ENCODE measurements at places on chromosomes 13 and 19.

GRCh38 chr19:45079063-45079910 lies at the start of gene GEMIN7:
Gene GEMIN7 (plus strand): TSS chr19:45079260. CDS start chr19:45090115, 10,855 bp downstream.
- DNase-seq, result no peak

GRCh38 chr19:10736189-10736588 lies 18.3 kb downstream of the DNM2 start:
- no peak for DNase-seq

- no peak for DNase-seq
Observed at GRCh38 chr13:109810761-109811510, 24.6 kb upstream of the IRS2 start.

DNA sequence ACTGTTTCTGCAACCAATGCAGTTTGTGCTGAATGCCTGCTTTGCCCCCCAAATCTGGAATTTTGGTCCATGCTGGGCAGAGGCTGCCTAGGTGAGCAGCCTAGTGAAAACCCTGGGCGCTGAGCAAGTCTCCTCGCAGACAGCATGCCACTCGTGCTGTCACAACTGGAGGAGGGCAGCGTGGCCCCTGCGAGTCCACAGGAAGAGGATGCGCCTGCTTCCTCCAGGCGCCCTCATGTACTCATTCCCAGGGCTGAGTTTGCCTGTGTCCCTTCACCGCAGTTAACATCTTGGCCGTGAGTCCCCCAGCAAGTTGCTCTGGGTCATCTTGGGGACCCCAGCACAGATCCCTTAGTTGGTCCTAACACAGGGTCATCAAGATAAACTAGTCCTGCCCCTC lies 26.2 kb upstream of the TMEM160 start:
- DNase-seq, result no peak

GRCh38 chr19:31254180-31254551 lies 95.1 kb downstream of the TSHZ3 start:
- no peak for DNase-seq

DNA sequence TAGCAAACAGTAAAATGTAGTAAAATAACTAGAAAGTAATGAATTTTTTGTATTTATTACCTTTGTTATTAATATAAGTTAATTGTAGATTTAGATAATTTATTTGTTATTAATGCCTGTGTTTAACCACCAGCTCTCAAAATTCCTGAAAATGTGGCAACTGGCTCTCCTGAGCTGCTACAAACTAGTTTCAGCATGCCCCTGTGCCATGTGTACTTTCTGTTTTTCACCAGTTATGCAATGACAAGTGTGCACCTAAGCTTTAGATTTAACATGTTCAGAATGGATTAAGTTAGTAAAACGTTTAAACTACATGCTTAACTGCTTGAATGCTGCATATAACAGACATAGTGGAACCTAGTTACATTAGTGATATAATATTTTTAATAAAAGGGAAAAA lies 88.1 kb downstream of the POSTN start:
- DNase-seq, result no peak

DNA sequence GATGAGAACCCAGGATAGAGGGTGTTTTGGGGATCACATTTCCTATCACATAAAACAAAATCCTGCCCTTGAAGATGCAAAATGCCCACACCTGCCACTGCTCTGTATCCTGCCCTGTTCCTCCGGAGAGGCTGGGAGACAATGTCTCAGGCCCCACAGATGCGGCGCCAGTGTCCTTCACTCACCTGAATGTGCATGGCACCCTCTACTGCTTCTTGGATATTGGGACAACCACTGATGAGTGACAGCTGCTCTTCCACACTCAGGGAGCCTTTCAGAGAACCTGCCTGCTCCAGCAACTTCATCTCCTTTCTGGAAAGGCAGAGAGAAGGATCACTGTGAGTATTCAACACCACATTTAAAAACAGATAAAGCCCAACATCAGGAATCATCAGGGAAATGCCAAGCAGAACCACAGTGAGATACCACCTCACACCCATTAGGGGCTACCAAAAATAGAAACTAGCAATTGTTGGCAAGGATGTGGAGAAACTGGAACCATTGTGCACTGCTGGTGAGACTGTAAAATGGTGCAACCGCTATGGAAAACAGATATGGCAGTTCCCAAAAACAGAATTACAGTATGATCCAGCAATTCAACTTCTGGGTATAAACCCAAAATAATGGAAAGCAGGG lies 36.4 kb downstream of the CRYL1 start:
- peak; percentile 45 for DNase-seq

GRCh38 chr13:45434556-45435371 lies 16.6 kb upstream of the SLC25A30 start:
- no peak for DNase-seq

- DNase-seq, result no peak
Observed at GRCh38 chr13:22461854-22462490, 718.8 kb upstream of the SGCG start.

DNA sequence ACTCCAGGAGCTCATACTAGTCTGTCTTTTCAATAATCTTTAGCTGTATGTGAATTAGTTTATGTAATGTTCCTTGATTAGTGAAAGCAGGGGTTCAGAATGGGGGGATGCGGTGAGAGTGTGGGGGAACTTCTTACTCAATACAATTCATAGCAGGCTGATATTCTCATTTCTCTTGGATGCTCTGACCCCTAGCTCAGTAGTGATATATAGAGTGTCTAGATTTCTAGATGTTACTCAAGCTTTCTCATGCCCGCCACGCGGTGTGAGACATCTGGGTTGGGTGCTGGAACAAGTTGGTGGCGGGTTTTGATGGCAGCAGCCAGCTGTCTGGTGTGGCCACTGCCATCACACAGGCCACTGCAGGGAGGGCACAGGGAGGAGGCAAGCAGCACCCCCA lies 39.3 kb upstream of the FLT1 start:
- no peak for DNase-seq

DNA sequence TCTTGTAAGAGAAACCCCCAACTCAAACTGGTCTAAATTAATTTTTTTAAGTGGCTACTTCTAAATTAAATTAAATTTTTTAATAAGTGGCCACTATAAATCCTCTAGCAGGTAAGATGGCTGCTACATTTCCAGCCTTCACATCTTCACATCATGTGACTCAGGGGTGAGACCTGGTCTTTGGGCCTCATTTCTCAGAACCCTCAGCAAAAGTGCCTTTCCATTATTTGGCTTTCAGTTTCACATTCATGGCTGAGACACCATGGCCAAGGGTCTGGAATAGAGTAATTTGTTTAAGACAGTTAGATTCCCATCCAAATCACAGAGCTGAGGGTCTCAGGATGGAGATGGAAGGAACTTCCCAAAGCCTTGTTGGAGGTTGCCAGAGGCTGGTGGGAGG lies 47.5 kb downstream of the DCT start:
- DNase-seq, result no peak

- no peak for DNase-seq
Observed at GRCh38 chr13:40146611-40147117, 491.2 kb downstream of the COG6 start.

DNA sequence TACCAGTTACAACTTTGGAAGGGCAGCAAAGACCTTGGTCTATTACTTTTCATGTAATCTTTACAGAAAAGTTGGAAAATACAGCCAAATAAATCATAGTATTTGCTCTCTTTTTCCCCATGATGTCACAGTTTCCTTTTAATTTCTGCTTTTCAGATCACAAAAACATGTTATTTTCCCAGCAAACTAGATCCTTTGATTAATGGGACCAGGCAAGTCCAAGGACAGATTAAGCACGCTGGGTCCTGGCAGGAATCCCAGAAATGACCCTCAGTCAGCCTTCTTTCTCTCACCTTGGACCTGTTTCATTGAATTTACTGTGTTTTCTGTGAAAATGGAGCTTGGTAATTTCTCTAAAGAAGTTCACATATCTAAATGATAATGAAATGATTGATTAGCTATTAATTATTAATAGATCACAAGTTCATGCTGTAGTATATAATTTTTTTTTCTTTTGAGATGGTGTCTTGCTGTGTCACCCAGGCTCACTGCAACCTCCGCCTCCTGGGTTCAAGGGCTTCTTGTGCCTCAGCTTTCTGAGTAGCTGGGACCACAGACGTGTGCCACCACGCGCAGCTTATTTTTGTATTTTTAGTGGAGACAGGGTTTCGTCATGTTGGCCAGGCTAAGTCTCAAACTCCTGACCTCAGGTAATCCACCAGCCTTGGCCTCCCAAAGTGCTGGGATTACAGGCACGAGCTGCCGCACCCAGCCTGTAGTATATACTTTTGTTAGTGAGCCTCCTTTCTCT lies 16.0 kb downstream of the SPATA13 start:
- DNase-seq, result no peak

DNA sequence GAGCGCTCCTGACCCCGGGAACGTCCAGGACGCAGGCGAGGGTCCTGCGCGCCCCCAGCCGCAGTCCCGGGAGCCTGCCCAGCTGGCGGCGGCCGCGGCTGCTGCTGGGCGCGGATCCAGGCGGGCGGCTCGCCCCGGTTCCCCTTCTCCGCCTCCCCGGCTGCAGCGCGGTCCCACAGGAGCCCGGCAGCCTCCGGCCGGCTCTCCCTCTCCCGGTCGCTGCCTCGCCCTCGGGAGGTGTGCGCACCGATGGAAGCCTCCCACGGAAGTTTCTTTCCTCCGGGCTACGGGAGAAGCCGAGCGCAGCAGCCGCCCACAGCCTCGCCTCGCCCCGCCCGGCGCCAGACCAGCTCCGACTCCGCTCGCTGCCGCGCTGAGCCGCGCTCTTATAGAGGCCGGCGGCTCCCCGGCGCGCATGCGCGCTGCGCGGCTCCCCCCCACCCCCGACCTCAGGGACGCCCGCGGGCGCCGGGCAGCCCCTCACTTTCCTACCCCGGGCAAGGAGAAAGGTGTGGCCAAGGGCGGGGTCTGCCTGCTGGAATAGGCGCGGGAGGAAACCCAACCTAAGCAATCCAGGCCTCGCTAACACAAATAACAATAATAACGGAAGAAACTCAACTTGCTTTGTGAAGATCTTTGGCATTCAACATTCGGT lies at the start of gene SHISA2:
SHISA2 (minus strand) TSS at position 360 of the 655 bp plus-strand sequence. CDS start 1,041 bp downstream, outside the sequence.
- DNase-seq, result no peak

- no peak for DNase-seq
Observed at GRCh38 chr13:48491423-48492095, 41.3 kb downstream of the RCBTB2 start.

DNA sequence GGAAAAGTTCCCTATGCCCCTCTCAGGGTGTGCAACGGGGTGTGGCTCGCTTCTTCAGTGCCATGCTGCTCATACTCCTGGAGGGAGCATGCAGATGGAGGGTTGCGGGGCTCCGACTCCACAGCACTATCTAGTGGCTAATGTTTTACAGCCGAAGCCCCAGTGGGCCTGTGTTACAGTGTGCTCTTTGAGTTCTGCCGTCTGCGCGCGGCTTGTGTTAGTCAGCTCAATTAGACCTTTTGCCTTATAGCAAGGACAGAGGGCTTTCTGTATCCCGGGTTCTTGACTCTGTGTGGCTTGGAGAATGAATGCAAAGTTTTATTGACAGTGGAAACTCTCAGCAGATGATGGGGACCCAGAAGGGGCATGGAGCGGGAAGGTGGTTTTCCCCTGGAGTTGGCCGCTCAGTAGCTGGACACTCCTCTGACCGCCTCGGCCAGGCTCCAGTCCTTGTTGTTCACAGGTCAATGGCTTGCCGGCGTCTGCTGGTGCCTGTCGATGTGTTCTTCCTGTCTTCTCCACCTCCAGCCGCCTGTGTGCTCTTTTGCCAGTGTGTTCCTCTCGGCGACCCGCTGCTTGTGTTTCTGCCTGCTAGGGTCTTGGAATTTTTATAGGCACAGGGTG lies 383.4 kb downstream of the LMO7 start:
- no peak for DNase-seq

GRCh38 chr13:36850790-36851438 lies 31.9 kb downstream of the RFXAP start:
- no peak for DNase-seq

GRCh38 chr13:34833562-34834182 lies 108.4 kb upstream of the NBEA start:
- no peak for DNase-seq

DNA sequence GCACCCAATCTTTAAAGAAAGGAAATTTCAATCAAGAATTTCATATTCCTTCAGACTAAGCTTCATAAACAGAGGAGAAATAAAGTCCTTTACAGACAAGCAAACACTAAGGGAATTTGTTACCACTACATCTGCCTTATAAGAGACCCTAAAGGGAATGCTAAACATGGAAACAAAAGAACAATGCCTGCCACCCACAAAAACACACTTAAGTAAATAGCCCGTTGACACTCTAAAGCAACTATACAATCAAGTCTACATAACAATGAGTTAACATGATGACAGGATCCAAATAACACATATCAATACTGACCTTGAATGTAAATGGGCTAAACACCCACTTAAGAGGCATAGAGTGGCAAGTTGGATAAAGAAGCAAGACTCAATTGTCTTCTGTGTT lies 1056.9 kb upstream of the ATXN8OS start:
- no peak for DNase-seq

DNA sequence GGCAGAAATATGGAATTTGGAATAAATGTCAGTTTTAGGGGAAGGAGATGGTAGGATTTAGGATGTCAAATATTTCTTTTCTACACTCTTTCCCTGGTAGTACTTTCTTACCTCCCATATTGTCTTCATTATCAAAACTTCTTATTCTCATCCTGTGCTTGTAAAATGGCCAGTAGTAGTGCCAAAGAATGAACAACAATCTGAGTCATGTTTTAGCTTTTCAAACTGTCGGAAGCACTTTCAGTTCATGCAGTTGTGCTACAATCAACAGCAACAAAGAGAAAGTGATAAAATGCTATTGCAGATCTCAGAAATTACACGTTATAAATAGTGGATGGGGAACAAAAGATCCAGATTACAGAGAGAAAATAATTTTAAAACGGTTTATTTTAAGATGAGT lies 193.7 kb upstream of the RXFP2 start:
- DNase-seq, result no peak

DNA sequence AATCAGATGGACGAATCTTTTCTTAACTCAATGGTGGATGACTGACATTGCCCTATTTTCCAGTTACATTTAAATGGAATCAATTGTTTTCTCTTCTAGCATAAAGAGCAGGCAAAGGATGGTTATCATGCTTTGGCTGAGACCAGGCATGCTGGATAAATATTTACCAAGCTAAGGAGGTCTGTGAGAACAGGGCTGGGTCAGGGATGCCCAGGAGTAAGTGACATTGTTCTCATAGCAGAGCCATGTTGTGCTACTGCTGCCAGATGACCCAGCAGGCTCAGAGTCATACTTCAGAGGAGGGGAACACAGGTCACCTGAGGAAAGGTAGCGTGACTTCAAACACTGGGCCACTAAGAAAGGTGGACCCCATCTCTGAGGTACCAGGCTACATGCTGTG lies 116.0 kb upstream of the RNF113B start:
- no peak for DNase-seq

- no peak for DNase-seq
Observed at GRCh38 chr13:99172951-99173350, 27.7 kb upstream of the UBAC2 start.

- no peak for DNase-seq
Observed at GRCh38 chr19:33301900-33302174, 497 bp downstream of the CEBPA start.

- no peak for DNase-seq
Observed at GRCh38 chr13:100334214-100334613, 245.3 kb downstream of the PCCA start.

GRCh38 chr13:26784704-26785639 lies 24.4 kb upstream of the GPR12 start:
- no peak for DNase-seq

All from GM19239 (cell line).